Activated gamma-delta T cell (primary cell): ENCODE measurements at places on chromosomes 7 and 10.

GRCh38 chr10:14553448-14553847 lies 221.2 kb downstream of the FAM107B start:
- DNase-seq, result no peak

DNA sequence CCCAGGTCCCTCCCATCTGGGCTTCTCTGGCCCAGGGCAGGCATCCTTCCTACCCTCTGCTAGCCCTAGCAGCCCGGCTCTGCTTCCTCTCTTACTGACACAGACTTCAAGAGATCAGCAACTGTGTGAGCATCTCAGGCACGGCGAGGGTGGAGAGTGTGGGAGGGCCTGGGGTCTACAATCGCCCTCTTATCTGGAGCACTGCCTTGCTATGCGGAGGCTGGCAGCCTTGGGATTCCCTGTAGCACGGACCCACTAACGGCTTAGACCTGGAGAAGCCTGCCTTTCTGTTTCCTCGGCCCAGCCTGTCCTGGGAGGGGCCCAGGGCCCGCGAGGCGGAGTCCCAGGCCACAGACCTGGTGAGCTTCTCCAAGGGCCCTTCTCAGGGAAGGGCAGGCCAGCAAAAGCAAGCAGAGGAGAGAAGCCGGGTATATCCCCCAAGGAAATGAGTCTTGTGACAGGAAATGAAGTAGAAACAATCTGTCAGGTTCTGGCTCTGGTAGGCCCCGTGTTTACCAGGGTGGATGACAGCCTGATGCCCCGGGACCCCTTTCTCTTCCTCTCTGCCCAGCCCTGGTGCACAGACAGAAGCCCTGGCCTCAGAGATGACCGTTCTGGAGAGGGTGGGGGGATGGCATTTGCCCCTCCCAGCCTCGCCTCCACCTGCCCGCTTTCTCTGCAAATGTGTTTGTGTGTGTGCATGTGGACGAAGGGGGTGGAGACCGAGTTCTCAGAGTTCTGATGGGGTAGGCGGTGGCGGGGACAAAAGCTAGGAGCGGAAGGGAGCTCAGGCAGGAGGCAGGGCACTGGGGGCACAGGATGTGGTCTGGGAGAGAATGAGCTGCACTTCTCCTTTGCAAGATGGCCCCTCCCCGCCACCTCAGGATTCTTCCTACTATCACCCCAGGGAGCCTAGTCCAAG lies 2.5 kb downstream of the LRCH4 start:
- no peak for DNase-seq

- no peak for DNase-seq
Observed at GRCh38 chr7:119175911-119176627, 951.6 kb downstream of the ANKRD7 start.

GRCh38 chr7:15915686-15916293 lies 229.3 kb upstream of the MEOX2 start:
- no peak for DNase-seq

DNA sequence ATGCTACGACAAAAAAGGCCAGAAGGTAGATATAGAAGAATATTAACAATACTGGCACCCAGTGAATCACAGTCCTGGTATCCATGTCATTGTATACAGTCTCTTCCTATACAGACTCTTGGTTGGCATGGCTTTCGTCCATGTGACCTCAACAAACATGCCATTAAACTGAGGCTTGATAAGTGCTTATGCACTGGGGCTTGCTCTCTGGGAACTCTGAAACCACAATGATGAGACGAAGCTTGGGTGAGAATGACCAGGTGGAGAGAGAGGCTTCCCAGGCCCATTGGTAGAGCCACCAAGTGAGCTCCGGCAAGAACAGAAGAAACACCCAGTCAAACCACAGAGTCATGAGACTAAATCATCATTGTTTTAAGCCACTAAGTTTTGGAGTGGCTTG lies 33.2 kb downstream of the PNPLA8 start:
- no peak for DNase-seq

GRCh38 chr7:16083931-16084330 lies 337.4 kb downstream of the CRPPA start:
- DNase-seq, result no peak

GRCh38 chr7:13421776-13422175 lies 567.7 kb downstream of the ETV1 start:
- no peak for DNase-seq

DNA sequence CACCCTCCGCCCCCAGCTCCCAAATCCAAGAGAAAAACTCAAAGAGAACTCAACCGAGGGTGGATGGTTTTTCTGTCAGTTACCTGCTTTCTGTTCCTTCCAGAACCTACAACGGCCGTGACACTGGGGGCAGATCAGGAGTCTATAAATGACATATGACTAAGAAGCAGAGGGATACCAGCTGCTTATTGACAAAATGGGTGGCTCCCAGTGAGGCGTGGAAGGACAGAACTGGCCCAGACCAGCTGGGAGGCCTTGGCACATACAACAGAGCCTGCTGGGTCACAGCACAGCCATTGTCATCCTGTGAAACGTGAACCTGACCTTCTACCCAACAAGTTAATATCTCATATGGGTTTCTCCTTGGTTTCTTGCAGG lies 84.3 kb upstream of the ADRB1 start:
- no peak for DNase-seq

DNA sequence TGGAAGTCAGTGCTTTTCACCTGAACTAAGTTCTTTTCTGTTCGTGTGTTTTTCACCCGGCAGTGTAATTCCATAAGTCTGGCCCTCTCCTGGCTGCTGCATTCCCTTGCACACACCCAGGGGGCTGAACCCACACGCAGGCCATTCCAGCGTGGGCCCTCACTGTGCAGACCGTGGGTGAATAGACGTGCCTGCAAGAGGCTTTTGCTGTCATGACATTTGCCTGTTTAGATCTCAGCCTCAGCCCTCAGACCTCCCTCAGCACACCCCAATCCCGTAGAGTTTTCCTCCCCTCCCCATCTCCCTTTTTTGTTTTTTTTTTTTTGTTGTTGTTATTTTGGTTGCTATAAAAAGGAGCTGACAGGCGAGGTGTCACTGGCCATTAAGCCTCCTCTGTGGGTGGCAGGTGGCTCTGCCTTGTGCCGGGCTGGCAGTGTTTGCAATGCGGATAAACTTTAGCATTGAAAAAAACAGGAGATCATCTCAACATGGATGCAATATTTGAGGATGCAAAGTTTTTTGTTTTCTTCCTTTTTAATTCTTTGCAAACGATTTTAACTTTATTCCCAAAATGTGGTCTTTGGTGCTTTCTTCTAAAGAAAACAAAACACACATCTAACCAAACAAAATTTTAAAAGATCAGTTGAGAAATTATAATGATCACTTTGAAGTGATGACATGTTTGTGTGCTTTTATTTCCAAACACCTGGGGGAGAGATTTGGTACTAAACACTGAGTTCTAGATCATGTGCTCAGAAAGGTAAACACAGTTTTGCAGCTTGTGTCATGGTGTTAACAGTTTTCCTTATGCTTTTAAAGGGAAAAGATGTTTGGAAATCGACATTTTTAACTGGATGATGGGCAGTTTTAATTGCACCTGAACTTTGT lies 58.8 kb downstream of the WDR37 start:
- DNase-seq, result no peak

DNA sequence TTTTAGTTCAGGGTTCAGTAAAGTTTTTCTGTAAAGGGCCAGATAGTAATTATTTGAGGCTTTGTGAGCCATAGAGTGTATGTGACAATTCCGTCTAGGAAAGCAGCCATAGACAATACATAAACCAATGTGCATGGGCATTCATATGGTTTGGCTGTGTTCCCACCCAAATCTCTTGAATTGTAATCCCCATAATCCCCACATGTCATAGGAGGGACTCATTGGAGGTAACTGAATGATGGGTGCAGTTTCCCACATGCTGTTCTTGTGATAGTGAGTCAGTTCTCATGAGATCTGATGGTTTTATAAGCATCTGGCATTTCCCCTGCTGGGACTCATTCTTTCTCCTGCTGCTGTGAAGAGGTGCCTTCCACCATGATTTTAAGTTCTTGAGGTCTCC lies 29.9 kb downstream of the SEC61G start:
- DNase-seq, result no peak

DNA sequence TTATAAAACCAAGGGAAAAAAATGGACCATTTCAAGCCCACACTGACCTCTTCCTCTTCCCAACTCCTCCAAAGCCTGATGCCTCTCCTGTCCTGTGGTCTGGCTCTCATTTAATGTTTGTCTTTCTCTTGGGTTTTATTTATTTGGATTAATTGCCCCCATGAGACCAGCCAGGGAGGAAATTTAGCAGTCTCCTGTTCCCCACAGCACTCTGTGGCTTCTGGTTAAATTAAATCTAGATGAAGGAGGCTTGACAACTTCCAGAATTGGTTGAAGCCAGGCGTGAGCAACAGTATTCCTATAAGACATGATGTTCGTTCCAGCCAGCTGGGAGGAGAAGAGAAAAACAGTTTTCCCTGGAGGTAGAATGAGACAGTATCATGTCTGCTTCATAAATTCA lies 15.1 kb upstream of the PRLHR start:
- no peak for DNase-seq
